ENCODE measurements at places on chromosomes 4 and X. TPM values are rescaled to one million over a fixed set of nuclear protein-coding genes. Genes with fewer than 3 reads are reported as not detected.

Gene CYSLTR1
- total RNA-seq: not detected

Gene TEC
- 0.81 TPM for total RNA-seq

Gene ELMOD2
- total RNA-seq: 16.0 TPM

Gene TRIM61
- not detected for total RNA-seq

Gene PPP2R2C
- 0.04 TPM for total RNA-seq

Gene GAGE12H
- not detected for total RNA-seq

Gene CCDC149
- total RNA-seq: 11.1 TPM

Gene SLC2A9
- total RNA-seq: 0.92 TPM

Gene SYP
- 0.13 TPM for total RNA-seq

Gene SSX4
- not detected for total RNA-seq

Gene GPC4
- total RNA-seq: not detected

Gene PRKG2
- total RNA-seq: not detected

Gene PAK3
- total RNA-seq: 1.5 TPM

Gene GPR78
- total RNA-seq: not detected

Gene ANK2
- 0.18 TPM for total RNA-seq

Gene GLRA3
- total RNA-seq: not detected

Gene CT47A1
- not detected for total RNA-seq

Gene ETDB
- total RNA-seq: not detected

Gene MAGEA4
- not detected for total RNA-seq

Gene FGA
- total RNA-seq: not detected

Gene NRK
- total RNA-seq: 2.5 TPM

Gene PNMA5
- not detected for total RNA-seq

Gene NAP1L5
- 6.2 TPM for total RNA-seq

Gene EPHA5
- not detected for total RNA-seq

Gene TMEM47
- total RNA-seq: 36.2 TPM

Gene TRO
- 7.2 TPM for total RNA-seq

Gene ERCC6L
- 4.7 TPM for total RNA-seq

Gene DDX53
- total RNA-seq: not detected

Gene METTL14
- total RNA-seq: 32.2 TPM

Gene GLA
- 36.7 TPM for total RNA-seq

Gene KLF8
- total RNA-seq: 1.3 TPM

Measured in pulmonary artery endothelial cell (primary cell).